ENCODE measurements at places on chromosomes 4 and X.

- DNase-seq, result no peak
These were observed 7.0 kb upstream of the AKAP17A start for GRCh38 chrX:1584237-1585011.

GRCh38 chr4:110878413-110878812 is 255.5 kb upstream of the PITX2 start:
- DNase-seq, result no peak

DNA sequence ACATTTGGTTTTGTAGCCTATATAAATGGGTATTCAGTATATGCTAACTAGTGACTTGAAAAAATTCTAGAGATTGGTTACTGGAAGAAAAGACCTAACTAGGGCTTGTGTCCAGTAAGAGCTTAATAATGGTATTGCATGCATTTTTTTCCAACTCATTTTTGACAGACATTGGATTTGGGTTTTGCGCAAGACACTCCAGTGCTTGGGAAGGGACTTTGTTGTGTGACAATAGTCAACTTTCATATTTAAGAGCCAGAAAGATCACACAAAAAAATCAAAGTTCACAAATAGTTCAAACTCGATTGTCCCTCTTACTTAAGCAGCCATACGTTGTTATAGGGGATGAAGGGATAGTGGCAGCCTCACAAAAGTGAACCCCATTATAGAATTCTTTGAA is 1.2 kb upstream of the HSD17B11 start:
- no peak for DNase-seq

DNA sequence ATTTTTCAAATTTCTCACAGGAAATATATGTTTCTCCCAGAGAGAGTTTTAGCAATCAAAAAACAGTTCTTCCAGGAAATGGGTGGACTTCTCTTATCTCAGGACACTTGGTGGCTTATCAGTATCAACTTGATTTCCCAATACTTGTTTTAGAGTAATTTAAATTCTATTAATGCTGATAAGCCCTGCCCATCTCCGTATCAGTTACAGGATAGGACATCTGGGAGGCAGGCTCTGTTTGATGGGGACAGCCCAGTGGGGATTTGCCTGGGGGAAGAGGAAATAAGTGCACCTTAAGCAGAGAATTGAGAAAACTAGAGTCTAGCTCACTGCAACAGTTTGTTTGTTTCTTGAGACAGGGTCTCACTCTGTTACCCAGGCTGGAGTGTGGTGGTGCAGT is 43.2 kb upstream of the PDGFRA start:
- no peak for DNase-seq

DNA sequence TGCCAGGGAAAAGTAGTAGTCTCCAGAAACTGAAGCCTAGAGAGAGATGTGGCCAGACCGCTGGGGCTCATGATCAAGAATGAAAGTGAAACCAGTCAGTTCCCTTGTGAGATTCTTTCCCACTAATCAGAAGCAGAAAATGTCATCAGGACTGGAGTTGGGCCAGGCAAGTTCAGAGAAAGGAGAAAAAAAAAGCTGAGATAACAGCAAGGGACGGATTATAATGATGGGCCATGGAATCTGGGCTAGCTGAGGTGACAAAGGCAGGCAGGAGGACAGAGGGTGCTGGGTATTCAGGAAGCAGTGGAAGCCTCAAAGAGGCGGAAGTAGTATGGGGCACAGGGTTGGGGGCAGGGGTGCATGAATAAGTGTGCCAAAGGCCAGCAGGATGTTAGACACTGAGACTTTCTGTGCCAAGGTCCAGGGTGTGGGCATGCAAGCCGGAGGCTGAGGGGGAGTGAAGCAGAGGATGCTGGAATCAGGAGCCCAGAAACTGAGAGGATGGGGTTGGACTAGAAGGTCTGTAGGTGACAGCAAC is 2.5 kb downstream of the CXorf38 start:
- DNase-seq, result peak; percentile 89

Measured in MV-4-11 (cell line).